ENCODE measurements at places on chromosomes 1 and 21.

- no peak for DNase-seq
Measured at GRCh38 chr1:57474137-57474750, 50.4 kb upstream of the DAB1 start.

DNA sequence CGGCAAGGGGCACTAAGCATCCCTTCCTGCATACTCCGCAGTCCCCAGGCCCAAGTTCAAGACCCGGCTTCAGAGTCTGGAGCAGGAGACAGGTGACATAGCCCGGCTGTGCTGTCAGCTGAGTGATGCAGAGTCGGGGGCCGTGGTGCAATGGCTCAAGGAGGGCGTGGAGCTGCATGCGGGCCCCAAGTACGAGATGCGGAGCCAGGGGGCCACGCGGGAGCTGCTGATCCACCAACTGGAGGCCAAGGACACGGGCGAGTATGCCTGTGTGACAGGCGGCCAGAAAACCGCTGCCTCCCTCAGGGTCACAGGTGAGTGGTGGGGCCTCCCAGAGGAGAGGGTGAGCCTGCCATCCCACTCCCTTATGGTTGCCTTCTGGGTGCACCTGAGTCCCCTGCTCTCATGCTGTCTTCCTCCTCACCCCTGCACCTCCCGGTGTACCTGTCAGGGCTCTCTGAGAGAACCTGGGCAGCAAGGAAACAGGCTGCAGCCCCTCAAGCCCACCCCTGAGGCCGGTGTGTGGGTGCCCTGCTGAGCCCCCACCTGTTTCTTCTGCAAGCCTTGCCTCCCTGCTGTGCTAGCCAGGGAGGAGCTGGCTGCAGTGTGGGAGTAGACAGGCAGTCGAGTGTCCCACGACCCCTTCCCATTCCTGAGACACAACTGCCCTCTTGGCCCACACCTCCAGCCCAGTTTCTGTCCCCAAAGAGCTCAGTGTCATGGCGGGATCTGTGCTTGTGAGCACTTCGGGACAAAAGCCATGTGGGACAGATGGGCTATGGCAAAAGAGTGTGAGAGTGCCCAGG lies 99.2 kb downstream of the TRIM11 start:
- no peak for DNase-seq

GRCh38 chr1:177305040-177306018 lies 134.6 kb downstream of the BRINP2 start:
- DNase-seq = no peak

DNA sequence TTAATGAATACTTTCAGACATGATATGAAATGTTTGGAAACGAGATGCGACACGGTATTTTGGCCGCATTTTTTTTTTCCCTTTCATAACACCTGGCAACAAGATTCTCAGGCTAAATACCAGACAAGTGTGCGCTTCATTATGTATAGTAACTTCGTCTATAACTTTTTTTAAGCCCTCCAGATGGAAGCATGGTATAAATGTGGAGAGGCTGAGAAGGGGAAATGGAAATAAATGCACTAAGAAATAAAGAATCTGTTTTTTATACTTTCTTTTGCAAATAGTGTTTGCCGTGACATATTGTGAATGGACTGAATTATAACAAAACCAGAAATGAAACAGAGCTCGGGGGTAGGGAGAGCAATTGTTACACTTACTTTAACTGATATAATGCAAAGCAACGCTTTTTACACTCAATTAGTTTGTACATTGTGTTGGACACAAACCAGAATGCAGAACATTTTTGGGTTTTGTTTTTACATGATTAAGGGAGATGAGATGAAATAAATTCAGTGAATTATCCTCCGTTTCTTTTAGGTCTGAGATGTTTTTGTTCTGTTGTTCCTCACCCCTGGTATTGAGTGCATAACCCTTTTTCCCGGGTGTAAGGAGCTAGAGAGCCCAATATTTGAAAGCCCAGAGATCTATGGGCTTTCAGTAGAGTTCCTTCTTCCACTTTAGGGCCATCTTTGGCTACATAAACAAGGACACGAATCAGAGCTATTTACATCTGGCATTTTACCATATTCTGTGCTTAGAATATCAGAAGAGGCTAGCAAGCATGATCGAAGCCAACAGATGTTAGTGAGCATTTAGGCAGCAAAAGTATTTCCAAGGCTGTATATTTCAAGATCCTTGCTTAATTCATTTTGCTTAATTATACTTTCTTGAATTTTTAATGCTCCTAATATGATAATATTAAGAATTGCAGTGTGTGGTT lies 478.0 kb downstream of the CAMTA1 start:
- DNase-seq = no peak

- DNase-seq = no peak
Measured at GRCh38 chr1:93746021-93746812, 64.6 kb upstream of the BCAR3 start.

DNA sequence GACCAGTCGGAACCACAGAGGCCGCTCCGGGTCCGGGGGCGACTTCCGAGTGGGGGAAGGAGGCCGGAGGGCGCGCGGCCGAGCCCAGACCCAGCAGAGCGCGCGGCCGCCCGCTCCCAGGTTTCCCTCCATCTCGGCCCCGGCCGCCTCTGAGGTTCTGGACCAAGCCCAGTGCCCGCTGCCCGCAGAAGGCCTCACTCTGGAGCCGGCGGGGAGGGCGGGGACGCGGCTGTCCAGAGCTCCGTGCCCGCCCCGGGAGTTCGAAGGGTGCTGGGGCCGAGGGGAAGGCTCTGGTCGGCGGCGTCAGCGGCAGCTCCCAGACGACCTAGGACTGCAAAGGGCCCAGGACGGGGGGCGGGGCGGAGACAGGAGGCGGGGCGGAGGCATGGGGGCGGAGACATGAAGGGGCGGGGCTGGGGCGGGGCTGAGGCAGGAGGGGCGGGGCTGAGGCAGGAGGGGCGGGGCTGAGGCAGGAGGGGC lies 48.0 kb upstream of the SLC19A1 start:
- peak; percentile 81 for DNase-seq

DNA sequence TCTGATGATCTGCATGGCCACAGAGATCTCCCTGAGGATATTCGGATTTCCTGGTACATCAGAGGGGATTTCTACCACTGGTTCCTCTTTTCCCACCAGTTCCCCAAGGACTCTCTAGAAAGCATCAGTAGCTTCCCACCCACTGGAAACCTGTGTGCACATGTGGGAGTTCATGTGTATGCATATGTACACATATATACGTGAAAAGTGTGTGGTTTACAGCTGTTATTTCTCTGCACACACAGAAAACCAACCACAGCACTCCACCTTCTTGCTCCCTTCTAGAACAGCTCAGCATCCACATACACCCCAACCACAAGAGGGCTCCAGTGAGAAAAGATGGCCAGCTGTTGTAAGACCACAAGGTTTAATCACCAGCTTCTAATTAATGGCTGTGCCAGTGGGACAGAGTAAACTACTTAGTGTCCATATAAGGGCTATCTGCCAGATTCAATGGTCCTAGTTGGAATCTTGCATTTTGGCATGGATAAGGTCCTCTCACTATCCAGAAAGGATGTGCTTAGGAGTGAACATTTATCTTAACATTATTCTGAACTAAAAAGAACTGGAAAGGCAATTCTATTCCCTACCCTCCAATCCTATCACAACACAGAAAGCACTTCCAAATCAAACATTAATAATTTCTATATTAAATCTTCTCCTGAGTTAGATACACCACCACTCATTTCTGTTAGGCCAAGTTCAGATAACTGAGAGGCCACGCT lies 24.1 kb downstream of the GPR3 start:
- DNase-seq = peak; percentile 34

DNA sequence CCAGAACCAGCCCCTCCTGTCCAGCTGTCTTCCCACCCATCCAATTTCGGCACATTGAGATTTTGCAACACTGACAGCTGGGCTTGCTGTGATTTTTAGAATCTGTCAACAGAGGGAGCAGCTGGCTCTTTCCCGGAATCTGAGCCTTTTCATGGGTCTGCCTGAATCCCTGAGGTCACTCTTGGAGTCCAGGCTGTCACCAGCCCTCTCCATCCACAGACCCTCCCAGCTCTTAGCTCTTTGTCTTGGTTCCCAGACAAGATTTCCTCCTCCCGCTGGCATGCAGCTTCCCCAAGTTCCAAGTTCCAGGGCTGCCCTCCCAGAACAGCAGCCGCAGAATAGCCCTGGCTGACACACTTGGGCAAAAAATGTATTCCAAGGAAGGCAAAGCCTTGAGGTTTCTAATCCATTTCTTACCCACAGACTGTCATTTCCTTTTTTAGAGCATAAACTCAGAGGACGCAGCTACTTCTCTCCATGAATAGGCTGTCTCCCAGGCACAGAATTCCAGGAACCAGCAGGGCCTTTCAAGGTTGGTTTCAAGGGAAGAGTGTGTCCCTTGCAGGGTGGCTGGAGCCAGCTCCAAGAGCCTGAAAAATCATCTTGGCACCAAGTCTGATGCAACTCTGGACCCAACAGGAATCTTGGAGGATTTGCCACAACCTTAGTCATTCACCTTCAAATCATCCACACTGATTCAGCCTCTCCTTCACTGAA lies 7.1 kb upstream of the TMEM61 start:
- peak; percentile 22 for DNase-seq

DNA sequence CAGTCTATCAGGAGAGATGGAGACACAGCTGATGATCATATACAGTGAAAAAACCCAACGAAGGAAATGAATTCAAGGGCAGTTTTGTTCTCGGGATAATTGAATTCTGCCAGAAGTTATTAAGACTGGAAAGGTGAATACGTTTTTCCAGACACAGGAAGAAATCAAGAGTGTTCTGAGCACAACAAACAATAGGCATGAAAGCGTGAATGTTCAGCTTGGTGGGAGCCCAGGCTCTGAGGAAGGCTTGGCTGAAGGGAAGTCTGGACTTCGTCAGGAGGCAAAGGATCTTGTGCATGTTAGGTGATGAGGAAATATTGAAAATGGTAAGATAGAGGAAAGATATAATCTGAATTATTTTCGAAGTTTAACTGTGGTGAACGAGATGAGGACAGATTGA lies 50.4 kb downstream of the CYYR1 start:
- no peak for DNase-seq

- DNase-seq = no peak
Measured at GRCh38 chr1:4416189-4416588, 238.2 kb upstream of the AJAP1 start.

GRCh38 chr1:162003830-162004215 lies 19.8 kb downstream of the OLFML2B start:
- DNase-seq = no peak

- DNase-seq = no peak
Measured at GRCh38 chr1:61344696-61345095, 262.3 kb downstream of the NFIA start.

DNA sequence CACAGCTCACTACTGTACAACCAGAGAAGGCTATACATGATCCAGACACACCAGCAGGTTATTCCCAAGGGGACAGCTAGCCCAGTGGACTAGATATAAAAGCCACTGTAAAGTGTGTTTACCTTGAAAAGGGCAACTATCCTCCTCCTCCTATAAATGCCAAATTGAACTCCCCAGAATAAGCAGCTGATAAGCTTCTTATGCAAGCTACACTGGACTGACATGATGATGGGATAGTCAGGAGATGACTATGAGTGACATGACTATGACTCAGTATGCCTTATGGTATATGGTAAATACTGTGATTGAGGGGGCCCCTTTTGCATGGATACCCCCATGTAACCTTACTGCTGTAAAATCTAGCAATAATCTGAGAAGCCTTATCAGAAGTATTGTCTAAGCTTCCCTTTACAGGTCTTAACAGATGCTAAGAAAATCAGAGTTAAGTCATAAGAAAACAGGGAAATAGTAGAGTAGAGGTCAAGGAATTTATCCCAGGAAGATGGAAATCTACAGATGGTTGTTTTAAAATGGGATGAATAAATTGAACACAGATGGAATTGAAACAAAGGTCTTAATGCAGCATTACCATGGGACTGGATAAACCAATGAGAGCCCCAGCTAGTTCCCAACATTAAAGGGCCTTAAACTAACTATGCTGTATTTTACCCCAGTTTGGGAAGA lies 55.8 kb downstream of the TRIM33 start:
- DNase-seq = no peak

DNA sequence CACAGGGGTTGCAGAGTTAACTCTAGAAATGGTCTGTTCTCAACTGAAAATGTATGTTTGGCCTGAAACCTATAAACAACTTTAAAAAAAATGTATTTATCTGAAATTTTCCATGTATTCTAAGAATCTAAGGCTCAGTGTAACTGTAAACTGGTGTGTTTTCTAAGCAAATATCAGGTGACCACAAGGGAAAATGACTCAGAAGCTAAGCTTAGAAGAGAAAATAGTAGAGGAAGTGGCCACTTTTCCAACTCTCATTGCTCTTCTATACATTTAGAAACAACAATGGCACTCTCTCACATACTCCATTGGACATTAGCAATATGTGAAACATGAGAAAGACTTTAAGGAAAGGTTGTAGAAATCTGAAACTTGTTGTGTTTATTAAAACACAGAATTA lies 7.5 kb downstream of the TNFSF18 start:
- DNase-seq = no peak

DNA sequence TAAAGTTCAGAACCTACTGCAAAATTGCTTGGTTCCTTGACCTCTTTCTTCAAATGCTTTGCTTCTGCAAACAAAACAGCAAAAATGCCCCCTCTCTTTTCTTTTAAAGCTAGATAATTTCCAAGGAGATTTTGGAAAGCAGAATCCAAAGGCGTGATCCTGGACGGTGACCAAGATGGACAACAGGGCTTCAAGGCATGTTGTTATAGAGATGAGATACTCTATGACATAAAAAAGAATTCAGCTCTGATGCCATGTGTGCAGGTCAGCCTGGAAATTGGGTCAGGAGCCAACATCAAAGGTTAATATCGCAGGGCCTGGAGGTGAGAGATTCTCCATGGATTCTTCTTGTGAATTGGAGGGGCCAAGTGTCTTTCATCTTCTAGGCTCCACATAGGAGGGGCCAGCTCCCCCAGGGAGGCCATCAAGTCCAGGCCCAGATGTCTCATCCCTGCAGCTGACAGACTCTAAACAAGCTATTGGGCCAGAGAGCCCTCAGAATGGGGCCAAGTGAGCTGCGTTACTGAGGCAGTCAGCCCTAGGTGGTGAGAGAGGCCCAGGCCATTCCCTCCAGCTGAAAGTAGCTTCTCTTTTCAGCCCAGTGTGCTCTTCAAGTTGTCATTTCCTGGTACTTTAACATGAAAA lies 45.5 kb downstream of the NMNAT2 start:
- no peak for DNase-seq

GRCh38 chr1:210129759-210130158 lies 102.8 kb upstream of the SERTAD4 start:
- DNase-seq = no peak

DNA sequence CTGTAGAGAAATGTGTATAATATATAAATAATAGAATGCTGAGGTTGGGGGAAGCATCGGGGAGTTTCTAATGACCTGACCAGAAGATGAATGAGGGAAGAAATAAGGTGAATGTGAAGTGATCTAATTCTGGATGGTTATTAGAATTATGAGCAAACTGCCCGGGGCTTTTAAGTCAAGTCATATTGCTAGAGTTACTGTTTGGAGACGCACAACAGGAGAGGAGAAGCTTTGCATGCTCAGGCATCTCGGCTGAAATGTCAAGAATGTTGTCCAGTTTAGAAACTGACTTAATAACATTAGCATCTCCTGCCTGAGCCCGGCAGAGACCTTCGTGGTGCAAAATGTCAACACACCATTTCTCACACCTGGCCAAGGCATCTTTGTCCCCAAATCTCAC lies 119.1 kb downstream of the RRAGC start:
- no peak for DNase-seq

- no peak for DNase-seq
Measured at GRCh38 chr1:206502812-206503211, 4.5 kb upstream of the RASSF5 start.

- peak; percentile 3 for DNase-seq
Measured at GRCh38 chr1:41333146-41333784, 28.0 kb upstream of the FOXO6 start.

- DNase-seq = no peak
Measured at GRCh38 chr1:92136341-92136740, 56.2 kb downstream of the BTBD8 start.

GRCh38 chr21:33686386-33686785 lies 44.1 kb downstream of the ITSN1 start:
- DNase-seq = no peak

Data from HAP-1 (cell line).